ENCODE measurements at places on chromosomes 1 and 21. TPM values are rescaled to one million over a fixed set of nuclear protein-coding genes. Genes with fewer than 3 reads are reported as not detected.

Gene IFI44L
- 22.8 TPM for total RNA-seq

Gene ANKRD65
- total RNA-seq: under 0.01 TPM

Gene CENPL
- 28.0 TPM for total RNA-seq

Gene ACTL8
- not detected for total RNA-seq

Gene SERPINC1
- not detected for total RNA-seq

Measured in regular cardiac myocyte (primary cell).